ENCODE measurements at places on chromosomes 7 and 10.

DNA sequence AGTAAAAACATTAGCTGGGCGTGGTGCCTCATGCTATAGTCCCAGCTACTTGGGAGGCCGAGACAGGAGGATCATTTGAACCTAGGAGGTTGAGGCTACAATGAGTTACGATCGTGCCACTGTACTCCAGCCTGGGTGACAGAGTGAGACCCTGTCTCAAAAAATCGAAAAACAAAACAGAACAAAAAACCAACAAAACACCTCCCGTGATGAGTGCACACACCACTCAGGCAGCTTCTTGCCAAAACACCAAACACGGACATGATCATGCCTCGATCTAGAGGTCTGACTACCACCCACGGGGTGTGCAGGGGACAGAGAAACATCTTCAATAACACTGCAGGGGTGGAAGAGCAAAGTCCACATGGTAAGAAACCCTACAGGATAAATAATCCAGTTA, 44.4 kb downstream of the AMZ1 start:
- DNase-seq = no peak

GRCh38 chr7:40839881-40840280, 705.1 kb downstream of the SUGCT start:
- no peak for DNase-seq

GRCh38 chr10:21445163-21445562, 80.3 kb downstream of the SKIDA1 start:
- no peak for DNase-seq

DNA sequence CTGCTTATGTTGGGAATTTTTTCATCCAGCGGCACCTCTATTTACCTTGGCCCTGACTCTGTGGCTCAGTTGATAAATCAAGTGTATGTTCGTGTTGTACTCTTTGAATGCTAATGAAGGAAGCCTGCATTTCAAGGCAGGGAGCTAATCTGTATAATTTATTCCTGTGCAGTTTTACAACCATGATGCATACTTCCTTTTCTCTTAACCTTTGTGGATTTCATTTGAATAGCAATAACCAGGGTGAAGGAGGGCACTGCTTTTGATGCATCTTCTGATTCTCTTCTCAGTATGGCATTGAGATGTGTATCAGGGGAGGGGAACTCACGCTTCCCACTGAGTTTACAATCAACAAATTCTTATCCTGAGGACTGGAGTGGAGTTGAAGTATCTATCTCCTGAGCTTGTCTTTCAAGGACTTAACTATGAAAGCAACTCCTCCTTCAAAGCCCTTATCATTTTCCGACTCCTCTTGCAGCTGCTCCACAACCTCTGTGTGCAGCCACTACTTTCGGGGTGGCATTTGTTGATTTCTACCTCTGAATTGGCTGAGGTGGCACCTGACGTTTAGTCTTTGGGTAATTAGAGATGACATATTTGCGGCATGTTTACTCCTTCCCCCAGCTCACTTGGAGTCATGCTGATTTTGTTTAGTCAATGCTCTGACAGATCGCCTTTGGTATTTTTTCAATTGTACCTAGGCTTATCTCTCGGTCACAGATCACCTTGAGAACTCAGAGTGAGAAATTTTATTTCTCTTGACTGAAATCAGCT, 275.2 kb downstream of the PHTF2 start:
- DNase-seq = no peak

- peak; percentile 4 for DNase-seq
These were observed 27.9 kb upstream of the CUL1 start for GRCh38 chr7:148670807-148671206.

- DNase-seq = no peak
These were observed 86.8 kb upstream of the EEPD1 start for GRCh38 chr7:36066343-36066664.

- no peak for DNase-seq
These were observed 57.5 kb downstream of the COL17A1 start for GRCh38 chr10:104028146-104028545.

GRCh38 chr7:1542841-1543747, 12.6 kb downstream of the MAFK start:
- no peak for DNase-seq

DNA sequence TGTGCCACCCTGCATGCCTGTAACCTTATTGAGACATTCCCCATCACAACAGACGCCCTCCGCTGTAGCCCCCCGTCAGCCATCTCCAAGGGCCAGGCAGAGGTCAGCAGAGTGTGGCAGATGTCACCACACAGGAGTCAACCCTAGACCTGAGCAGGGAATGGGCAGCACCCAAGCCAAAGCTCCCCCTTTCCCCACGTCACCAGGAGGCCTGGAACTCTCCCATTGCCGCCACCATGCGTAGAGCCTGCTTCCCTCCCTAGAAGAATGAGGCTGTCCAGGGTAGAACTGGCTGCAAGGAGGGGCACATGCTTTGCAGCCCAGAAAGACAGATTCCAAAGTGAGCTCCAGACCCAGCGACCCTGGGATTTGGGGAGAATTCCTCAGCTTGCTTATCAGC, 342.9 kb downstream of the TNS3 start:
- no peak for DNase-seq

DNA sequence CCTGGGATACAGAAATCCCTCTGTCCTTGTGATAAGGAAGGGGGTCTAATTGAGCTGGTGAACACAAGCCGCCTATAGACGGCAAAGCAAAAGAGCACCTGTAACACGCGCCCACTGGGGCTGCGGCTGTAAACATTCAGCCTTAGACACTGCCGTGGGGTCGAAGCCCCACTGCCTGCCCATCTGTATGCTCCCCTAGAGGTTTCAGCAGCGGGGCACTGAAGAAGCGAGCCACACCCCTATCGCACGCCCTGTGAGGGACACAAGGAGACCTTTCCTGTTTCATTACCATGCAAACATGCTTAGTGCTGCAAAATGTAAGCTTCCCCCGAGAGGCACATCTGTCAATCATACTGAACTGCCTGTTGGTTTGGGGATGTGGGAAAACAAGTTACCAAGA, 82.1 kb downstream of the NRP1 start:
- no peak for DNase-seq

DNA sequence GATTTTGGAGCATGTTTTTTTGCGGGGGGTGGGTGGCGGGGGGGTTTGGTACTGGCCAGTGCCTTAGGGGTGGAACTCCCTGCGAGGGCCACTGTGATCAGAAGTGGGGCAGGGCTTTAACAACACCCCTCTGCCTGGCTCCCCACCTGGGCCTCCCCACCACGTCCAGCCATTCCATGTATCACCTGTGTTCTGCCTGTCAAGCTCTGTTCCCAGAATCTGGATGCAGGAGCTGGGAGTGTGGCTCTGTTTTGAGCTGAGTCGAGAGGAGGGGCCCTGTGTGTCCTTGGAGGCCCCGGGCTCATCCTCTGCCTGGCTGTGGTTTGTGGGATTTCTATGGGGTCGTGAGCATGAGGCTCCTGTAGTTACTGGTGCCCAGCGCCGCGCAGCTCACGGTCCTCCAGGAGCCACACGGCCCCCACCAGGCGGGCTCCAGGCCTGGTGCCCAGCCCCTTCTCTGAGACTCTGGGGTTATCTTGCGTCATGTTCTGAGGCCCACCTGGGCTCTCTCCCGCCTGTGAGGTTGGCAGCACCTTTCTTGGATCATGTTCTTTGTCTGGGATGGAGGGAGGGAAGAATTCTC, 29.6 kb downstream of the PFKFB3 start:
- no peak for DNase-seq

GRCh38 chr10:47402641-47403301, 18.7 kb upstream of the ZNF488 start:
- no peak for DNase-seq

DNA sequence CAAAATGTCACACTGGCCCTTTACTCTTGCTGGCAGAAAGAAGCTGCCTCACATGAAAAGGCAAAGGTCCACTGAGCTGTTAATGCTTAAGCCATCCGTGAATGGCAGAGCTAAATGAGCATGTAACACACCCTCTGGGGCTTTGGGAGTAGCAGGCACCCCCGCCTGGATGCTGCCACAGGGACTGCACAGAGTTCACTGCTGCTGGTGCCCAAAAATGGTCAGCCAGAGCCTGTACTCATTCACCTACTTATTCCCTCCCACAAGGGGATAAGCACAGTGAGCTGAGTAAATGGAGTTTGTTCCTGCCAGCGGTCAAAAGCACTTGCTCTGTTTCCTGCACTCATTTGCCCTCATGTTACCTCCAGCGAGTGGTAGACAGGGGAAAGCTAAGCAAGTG, 374.0 kb upstream of the STEAP1 start:
- DNase-seq = no peak

DNA sequence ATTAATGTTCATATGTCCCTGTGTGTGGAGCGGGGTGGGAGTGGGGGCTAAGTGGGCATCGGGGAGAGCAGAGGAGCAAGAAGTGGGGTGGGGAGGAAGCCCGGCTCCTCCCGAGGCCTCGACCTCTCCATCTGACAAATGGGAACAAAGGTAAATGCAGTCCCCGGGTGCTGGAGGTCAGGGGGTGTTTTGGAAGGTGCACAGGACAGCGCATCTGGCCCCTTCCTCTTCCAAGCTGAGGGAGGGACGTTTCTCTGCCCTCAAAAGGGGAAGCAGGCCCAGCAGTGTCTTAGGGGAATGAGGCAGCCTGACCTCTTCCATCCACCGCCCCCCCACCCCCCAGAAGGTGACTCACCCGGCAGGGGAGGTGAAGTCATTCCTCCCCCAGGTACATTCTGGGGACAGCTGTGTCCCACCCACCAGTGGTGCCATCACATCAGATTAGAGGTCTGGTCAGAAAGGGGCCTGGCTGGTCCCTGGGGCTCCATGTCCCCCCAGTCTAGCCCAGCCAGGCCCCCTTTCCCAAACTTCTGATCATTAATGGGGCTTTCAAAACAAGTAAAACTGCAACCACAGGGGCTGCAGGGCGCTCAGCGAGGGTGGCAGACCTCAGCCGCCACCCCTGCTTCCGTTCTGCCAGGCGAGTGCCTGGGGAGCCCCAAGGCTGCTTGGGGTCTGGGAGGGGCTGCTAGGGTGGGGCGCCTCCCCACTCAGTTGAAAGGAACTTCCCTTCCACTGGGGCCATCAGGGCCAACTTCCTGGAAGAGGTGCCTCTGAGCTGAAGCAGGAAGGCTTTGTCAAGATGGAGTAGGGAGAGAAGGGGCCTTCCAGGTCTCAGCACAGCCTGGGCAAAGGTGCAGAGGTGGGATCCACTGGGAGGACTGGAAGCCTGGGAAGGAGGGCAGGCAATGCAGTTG, 10.8 kb downstream of the LFNG start:
- DNase-seq = peak; percentile 79

GRCh38 chr10:52232561-52233350, 81.3 kb upstream of the DKK1 start:
- DNase-seq = no peak

DNA sequence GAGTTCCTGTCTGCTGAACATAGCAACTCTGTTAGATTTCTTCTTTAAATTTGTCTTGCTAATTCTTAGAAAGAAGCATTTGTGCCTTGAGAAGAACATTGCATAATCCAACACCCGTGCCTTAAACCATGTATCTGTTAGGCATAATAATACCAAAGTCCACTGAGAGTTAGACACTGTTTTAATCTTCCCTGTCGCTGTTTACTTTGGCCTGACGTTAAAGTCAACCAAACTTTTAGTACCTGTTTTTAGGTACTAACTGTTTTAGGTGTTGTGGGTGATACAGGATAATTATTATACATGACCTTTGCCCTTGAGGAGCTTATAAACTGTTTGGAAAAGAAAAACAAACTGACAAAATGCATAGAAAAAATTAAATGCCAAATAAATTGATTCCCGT, 43.6 kb downstream of the KLHDC10 start:
- no peak for DNase-seq

DNA sequence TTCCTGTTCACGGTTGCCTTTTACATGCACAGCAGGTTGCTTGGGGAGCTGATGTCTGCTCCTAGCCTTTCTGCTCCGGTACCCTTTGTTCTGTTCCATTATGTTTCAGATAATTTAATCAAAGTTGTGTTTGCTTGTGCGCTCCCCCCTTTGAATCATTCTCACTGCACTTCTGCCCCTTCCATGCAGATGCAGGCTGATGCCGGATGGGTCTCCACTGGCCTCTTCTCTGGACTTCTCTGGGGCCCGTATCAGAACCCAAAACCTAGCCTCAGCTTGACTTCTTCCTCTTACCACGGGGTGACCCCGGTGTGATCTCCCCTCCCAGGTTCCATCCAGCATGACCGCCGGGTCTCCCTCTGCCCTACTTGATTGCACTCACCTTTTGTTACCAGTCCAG, 272.0 kb downstream of the DPP6 start:
- DNase-seq = no peak

DNA sequence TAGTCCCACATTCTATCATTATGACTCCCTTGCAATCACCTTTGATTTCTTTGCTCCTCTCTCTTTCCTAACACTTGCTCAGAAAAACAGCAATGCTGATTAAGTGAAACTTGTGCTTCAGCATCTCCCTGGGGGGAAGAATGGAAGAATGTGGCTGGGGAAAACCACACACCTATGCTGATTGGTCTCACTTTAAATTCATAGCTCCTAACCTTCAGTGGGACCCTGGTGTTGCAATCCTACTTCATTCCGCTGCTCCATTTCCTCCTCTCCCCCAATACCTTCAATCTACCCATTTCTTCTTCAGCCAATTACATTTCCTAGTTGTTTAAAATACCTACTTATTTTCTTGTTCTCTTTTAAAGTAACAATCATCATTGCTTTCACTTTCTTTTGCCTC, 1166.7 kb upstream of the C7orf33 start:
- DNase-seq = no peak

DNA sequence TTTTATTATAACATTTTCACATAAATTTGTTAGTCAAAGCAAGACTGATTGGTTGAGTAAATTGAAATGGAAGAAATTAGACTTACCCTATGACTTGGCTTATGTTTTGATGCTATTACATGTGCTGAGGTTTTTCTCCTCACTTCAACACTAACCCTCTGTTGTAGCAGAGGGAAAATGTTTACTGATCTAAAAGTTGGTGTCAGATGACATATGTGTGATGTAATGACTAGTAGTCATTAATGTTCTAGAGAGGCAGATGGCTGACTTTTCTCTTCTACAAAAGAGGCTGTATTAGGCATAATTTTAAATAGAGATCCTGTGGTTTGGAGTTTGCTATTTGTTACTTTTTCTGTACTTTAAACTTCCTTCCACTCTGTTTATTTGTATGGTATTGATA, 266.0 kb downstream of the BBS9 start:
- DNase-seq = no peak

DNA sequence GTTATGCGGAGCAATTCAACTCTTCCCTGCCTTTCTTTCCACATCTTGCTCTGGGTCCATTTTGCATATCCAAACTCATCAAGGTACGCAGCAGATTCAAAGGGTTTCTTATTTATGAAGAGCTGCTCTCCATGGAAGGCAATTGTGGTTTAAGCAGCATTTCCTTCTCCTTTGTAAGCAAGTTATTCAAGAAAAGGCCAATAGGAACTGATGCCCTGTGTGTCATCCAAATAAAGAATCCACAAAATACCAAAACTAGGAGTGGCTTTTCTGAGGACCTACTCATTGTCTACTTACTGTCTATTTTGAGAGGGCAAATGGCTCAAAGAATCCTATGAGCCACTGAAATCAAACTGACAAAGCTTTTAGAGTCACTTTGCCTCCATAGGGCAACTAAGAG, 253.1 kb downstream of the PTEN start:
- no peak for DNase-seq

DNA sequence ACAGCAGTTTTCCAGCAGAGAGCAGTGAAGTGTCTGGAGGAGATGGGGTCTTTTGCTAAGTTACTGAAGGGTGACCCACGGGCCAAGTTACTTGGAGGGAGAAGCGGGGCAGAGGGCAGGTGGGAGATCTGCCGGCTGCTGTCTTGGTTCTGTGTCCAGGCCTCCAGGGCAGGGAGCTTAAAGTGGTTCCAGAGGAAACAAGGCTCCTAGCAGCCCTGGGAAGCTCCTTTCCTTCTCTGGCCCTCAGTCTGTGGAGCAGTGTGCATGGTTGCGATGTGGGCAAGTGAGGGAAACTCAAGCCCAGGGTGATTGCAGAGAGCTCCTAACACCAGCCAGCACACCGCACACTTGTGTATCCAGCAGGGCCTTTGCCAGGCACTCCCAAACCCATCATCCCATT, 6.3 kb downstream of the GHRHR start:
- no peak for DNase-seq
